Suppressor macrophage treated with lipopolysaccharide for 4 hours (primary cell): ENCODE measurements at places on chromosomes 16 and 17.
A peak's percentile ranks its signal among the peaks of the same experiment; 100 is the strongest.

GRCh38 chr17:65783845-65784334, 222.4 kb upstream of the AXIN2 start:
- no peak for DNase-seq

DNA sequence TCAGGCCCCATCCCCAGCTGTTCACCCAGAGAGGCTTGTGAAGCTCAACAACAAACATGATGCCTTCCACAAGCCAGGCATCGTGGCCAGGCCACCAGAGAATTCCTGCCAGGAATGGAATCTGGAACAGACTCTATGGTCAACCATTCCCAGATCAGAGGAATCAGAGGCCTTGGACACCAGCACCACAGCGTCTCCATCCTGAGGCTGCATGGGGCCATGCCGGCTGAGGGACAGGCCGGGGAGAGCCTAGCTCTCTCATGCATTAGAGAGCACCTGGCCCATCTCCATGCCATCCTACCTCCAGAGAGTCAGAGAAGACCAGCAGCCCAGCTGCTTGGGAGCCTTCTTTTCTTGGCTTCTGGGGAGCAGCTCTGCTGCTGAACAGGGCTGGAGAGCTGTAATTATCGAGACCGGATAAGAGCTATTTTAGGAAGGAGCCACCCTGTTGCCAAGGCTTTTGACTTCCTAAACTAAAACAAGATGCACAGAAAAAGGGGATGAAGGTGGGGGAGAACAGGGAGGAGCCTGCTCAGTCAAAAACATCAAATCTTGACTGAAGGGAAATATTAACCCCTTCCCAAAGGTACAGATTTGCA, 24.5 kb upstream of the MTMR4 start:
- DNase-seq = no peak

- peak; percentile 42 for DNase-seq
Measured at GRCh38 chr17:68199837-68200688, 47.8 kb upstream of the AMZ2 start.

DNA sequence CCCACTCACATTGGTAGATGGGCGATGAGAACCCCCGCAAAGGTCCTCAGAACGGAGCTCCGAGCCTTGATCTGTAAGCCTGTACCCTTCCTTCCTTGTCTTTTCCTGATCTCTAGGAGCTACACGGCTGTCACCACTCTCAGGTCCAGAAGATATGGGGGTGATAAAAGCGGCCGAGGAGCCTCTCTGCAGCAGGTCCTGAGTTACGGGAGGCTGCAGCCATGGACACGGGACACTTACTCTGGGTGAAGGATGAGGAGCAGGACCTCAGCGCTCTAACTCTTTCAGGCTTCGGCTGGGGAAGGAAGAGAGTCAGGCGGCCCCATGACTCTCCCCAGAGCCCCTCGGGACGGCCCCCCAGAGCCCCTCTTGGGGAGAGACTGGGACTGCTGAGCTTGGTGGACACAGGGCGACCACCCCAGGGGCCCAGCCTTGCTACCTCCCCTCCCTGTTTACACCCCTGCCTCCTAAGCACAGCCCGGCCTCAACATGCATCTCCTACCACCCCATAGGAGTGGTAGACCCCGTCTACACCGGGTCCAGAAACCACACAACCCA, 74.4 kb downstream of the SDK2 start:
- no peak for DNase-seq

DNA sequence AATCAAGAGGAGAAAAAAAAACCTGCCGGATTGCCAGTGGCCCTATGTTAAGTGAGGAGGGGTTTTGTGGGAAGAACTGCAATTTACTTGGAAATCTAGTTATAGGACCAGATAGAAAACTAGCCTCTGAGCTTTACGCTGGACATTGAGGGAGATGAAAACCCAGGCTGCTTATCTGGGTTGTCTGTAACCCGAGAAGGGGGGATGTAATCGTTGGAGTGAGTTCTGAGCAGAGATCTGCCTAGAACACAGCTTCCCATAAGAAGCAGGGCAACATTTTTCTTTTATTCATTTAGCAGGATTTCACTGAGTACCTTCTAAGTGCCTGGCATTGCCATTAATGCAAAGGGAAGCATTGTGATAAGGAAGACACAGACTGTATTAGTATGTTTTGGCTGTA, 70.6 kb downstream of the KATNIP start:
- no peak for DNase-seq

DNA sequence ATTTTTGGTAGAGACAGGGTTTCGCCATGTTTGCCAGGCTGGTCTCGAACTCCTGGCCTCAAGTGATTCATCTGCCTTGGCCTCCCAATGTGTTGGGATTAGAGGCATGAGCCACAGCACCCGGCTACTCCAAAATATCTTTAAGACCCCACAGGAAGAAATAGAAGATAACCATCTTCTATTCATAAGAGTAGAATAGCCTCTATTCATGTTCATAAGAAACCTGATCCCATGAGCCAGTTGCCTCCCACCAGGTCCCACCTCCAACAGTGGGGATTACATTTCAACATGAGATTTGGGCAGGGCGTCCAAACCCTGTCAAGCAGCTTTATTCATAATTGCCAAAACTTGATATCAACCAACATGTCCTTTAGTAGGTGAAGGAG, 13.9 kb upstream of the TMC7 start:
- no peak for DNase-seq

DNA sequence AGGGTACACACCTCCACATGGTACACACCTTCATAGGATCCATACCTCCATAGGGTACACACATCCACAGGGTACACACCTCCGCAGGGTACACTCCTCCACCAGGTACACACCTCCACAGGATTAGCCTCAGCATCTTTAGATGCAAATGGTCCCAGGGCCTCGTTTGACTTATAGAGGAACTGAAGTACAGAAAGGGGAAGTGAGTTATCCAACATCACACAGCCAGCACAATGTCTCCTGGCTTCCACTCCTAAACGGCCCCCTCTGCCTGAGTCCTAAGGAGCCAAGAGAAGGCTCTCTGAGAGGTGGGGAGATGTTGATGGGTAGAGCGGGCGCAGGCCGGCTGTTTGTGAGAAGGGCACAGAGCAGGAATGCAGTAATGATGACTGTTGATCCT, 12.0 kb downstream of the FOXN1 start:
- DNase-seq = peak; percentile 63

- DNase-seq = no peak
Measured at GRCh38 chr17:8797621-8798175, 1.5 kb downstream of the MFSD6L start.

- DNase-seq = no peak
Measured at GRCh38 chr16:89815639-89816348, 653 bp downstream of the FANCA start.

- DNase-seq = no peak
Measured at GRCh38 chr17:64399071-64399766, 8.6 kb upstream of the PECAM1 start.

DNA sequence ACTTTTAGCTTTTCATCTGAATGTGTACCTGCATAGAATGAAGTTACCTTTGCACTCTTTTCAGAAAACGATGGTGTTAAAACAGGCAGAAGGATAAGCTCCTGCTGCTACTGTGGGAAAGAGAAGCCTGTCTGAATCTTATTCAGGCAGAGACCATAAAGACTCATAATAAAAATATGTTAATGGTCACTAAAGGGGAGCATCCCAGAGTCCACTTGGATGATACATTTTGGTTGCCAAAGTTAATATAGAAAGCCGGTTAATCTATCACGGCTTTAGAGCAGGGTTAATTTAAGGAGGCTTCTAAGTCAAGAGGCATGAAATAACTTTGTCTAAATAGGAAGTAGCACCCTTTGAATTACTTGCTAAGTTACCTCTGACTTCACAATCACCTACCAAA, 2.9 kb downstream of the MARCHF10 start:
- no peak for DNase-seq

DNA sequence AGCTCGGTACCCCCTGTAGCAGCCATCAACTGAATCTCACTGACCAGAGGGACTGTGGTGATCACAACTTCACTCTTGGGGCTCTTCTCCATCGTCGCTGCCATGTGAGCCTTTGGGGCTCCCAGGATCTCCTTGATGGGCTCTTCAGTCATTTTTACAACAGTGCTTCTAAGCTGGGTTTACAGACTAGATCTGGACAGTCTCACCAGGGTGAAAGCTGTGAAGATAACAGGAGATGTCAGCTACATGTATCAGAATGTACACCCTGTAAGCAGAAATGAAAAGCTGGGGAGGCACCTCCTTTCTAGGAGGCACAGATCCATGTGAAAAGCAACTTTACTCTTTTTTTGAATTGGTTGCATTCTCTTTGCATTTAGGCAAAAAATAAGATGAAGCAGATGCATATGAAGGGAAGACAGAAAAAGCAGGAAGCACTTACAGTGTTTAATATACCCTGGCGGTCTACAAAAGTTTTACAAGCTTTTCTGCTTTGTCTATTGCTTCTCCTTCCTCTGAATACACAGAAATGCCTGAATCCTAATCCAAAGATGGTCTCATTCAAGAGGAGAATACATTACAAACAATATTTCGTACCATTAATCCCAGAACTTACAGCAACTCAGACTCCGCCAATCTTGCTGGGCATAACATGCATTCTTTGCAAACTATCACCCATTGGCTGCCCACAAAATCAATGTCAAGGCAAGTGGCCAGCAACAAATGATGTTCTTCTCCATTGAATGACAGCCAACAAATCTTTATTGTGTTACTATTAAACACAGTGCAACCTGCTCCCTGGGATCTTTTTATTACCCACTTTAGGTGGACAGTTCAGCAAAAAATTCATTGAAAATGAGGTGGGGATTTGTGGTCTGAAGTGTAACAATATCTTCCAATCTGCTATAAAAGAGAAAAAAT, 1.5 kb downstream of the TMEM100 start:
- no peak for DNase-seq

DNA sequence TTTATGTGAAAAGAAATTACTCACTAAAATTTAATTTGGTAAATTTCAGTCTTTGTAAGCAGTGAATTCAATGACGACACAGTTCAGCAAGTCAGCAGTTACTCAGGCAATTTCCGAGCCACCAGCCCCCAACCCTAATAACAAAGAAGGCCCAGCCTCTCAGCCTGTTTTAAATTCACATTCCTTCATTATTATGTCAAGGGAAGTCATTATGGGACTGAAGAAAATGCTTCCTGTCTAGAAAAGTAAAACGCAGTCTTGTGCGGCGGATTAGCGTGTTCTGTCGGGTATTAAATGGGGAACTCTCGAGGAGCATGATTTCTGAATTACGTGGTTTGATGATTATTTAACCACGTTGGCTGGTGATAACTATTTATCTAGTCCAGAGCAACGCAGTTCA, 177.6 kb downstream of the AIPL1 start:
- no peak for DNase-seq

GRCh38 chr16:11743308-11744074, 834 bp upstream of the TXNDC11 start:
- peak; percentile 96 for DNase-seq

DNA sequence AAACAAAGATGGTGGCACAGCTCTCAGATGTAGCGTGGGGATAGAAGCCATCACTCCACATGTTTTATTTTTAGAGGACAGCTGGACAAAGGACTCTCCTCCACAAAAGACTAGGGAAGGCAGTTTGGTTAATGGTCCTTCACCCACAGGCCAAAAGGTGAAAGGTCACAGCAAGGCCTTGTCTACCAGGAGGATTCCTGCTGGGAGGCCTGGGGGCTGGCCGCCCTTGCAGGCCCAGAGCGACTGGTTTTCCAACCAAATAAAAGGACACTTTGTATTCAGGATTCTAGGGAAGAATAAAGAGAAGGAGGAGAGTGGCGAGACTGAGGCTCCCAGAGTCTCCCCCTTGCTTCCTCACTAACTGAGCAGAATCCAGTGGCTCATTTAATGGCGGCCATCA, 94.3 kb downstream of the AXIN2 start:
- no peak for DNase-seq

DNA sequence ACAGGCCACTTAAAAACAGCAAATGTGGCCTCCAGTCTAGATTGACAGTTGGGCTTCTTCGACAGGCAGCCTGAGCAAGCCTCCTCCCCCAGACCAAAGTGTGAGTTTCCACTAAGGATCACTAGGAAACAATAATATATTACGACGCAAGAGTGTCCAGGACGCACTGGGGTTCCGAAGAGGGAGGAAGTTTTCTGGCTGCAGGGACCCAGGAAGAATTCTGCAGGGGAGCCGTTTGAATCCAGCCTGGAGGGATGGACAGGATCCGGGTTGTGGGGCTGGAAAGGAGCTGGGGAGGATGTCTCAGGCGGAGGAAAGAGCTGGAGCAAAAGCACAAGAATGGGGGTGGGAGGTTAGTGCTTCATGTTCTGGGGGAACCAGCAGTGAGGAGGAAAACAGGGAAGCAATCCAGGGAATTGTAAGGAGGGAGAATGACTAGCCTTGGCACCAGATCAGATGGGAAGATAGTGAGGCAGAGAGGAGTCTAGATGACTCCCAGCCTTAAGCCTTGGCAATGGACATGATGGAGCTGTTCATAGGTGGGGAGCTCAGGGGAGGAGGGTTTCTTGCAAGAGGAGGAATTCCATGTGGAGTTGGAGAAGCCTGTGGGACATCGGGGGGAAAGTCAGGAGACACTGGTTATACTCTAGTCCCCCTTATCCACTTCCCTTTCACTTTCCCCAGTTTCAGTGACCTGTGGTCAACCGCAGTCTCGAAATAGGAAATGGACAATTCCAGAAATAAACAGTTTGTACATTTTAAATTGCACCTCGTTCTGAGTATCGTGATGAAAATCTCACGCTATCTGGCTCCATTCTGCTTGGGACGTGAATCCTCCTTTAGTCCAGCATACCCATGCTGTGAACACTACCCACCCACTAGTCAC, 26.6 kb downstream of the NGFR start:
- DNase-seq = peak; percentile 44

DNA sequence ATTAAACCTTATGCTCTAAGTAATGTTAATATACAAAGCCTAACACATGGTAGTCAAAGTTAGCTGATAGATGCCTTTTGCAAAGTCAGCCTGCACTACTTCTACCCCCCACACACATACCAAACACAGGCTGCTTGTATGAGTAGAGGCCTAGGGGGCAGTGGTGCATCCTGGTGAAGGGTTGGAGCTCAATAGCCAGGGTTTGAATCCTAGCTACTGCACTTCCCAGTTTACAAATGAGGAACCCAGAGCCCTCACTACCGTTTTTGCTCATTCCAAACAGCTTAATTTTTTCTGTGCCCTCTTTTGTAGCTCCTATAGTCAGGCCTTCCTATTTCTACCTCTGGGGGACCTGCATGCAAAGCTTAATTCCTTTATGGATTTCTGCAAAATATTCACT, 18.9 kb upstream of the HYDIN start:
- peak; percentile 34 for DNase-seq

GRCh38 chr16:2856686-2857450, 1.1 kb downstream of the PRSS22 start:
- DNase-seq = no peak

- DNase-seq = no peak
Measured at GRCh38 chr17:63423251-63423950, 22.7 kb downstream of the CYB561 start.
